ENCODE measurements at places on chromosomes 2 and 18.

DNA sequence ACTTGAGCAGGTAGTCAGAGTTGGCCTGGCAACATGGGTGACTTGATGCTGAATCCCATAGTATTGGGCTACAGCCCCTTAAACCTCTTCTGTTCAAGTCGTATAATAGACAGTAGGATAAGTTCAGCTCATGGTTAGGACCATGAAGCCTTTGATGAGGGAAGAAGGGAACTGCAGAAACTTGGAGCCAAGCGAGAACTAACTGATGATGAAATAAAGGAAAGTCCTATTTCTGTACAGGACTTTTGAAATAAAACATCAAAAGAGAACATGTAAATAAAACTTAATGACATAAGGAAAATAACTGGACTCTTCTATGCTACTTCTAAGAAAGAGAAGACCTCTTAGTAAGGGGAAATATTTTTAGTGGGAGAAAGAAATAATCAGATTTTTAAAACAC is 51.2 kb upstream of the UGP2 start:
- no peak for DNase-seq

- DNase-seq, result no peak
Measured at GRCh38 chr2:119377993-119378345, 11.2 kb downstream of the DBI start.

DNA sequence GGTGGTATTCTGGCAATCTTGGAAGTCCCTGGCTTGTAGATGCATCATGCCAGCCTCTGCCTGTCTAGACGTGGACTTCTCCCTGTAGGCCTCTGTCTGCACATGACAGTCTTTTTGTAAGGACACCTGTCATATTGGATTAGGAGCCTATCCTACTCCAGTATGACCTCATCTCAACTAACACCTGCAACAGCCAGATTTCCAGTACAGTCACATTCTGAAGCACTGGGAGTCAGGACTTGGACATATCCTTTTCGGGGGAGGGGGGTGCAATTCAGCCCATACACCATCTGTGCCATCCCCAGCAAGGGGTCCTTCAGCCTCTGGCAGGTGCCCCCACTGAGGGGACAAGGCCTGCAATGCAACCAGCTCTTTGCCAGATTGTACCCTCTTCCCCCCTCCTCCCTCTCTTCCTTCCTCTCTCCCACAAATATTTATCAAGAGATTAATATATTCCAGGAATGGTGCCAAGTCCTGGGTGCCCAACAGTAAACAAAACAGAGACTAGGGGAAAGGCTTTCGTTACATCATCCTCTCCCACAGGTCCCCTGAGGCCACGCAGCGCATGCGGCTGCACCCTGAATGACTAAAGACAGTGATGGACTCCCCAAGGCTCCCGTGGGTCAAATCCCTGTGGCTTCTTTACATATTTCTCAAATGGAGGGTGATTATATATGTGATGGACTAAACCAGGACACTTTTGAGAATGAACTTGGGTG is 20.5 kb upstream of the MYCN start:
- no peak for DNase-seq

DNA sequence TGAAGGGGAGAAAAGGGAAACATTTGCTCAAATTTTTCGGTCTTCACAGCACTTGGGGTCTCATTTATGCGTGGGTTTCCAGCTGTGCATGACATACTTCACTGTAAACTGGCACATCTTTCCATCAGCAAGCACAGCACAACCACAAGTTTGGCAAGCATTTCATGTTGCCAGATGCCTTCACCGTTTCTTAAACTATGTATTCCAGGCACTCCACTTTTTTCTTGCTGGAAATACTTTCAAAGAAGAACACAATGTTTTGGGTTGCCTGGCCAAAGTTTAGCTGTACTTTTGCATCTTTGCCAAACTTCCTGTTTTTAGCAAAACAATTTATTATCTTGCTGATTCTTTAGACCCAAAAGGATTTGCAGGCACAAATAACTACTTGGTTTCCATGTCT is 194.6 kb upstream of the MEIS1 start:
- no peak for DNase-seq

GRCh38 chr2:42914314-42914713 is 121.9 kb upstream of the HAAO start:
- no peak for DNase-seq

DNA sequence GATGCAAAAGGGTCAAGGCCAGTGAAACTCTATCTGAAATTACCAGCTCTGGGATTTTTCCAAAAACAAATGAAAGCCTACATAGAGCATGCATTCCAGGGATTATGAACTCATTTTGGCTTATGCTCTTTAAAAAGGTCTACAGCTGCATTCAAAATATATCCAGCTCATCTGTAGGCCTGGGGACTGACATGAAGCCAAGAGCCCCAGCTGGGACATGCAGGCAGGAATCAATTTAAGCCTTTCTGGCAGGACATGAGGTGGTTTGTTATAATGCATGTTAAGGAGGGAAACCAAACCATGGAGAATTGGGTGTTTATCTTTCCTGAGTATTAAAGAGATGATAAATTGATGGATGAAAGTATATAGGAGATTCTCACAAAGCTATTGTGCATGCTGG is 164.5 kb downstream of the RBM43 start:
- no peak for DNase-seq

- DNase-seq, result peak; percentile 6
Measured at GRCh38 chr2:28610583-28611201, 114.8 kb downstream of the PLB1 start.

GRCh38 chr2:240566203-240567136 is 1.8 kb upstream of the RNPEPL1 start:
- DNase-seq, result peak; percentile 85

- DNase-seq, result no peak
Measured at GRCh38 chr2:217691920-217692666, 310.7 kb downstream of the TNS1 start.

- DNase-seq, result no peak
Measured at GRCh38 chr2:156087875-156088274, 244.6 kb downstream of the NR4A2 start.

DNA sequence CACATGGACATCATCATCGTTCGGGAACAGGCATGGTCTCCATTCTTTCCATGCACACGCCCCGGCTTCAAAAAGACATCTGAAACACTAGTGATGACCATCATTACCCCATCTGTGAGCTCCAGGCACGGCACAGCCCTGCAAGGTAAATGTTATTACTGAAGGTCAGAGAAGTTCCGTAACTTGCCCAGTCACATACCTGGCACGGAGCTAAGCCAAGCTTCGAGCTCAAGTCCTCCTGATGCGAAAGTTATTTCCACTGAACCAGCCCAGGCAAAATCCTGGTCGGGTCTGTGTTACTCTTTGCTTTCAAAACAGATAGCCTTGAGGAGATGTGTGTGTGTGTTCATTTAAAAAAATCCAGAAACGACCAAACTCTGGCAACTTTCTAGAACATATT is 22.8 kb downstream of the FHL2 start:
- no peak for DNase-seq

DNA sequence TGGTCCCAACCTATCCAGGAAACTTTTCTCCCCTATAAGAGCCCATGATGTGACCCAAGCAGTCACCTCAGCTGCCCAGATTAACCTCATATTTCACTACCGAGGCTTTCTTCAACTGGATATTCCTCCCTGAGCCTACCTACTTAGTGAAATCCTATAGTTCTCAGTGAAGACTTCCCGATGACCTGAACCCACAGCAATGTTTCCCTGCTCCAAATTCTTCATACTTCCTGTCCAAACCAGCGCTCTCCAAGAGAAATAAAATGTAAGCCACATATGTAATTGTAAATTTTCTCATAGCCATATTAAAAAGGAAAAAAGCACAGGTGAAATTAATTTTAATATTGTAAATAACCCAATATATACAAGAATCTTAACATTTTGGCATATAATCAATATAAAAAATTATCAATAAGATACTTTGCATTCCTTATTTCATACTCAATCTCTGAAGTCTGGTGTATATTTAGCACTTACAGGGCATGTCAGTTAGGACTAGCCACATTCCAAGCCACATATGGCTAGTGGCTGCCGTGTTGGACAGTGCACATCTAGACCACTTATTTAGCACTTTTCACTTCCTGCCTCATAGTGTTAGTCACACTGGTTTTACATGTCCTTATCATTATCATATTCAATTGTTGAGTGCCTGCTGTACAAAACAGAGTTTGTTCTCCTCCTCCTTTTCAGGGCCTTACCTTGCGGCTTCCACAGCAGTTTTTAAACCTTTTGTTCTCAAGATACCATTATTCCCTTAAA is 1.9 kb upstream of the STAT4 start:
- no peak for DNase-seq

- no peak for DNase-seq
Measured at GRCh38 chr2:14530506-14530905, 102.0 kb upstream of the LRATD1 start.

GRCh38 chr18:69697689-69698088 is 250.0 kb downstream of the CD226 start:
- no peak for DNase-seq

DNA sequence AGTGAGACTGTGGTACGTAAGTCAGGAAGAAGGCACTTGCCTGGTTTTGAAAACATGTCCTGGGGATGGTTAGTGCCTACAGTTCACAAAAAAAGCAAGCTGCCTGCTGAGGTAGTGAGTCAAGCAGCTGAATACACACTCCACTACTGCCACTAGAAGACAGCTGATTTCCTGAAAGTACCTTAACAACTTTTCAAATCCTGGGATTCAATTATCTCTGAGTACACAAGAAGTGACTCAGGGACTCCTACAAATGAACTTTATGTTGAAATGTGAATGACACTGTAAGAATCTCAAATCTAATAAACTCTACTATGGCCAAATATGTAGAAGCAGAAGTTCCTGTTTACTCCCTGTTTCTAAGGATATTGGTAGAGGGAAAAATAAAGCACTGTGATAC is 58.0 kb upstream of the ARL5A start:
- DNase-seq, result no peak

- no peak for DNase-seq
Measured at GRCh38 chr2:159968279-159968900, 94.0 kb downstream of the PLA2R1 start.

- no peak for DNase-seq
Measured at GRCh38 chr2:8380026-8380425, 301.8 kb upstream of the ID2 start.

DNA sequence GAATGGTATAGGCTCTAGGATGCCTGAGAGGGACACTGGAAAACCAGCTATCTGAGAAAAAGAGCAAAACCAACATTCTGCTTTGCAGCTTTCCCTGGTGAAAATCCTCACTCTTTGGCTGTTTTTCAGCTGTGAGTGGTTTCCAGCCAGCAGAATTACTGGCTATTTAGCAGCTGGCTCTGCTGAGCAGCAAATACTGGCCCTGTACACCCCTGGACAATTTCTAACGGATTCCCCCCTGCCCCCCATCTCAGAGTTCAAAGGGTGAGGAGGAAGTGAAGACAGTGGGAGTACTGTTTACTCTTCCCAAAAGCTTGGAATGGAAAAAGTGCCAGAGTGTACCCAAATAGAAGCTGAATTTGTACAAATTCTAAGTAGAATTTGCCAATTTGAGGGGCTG is 26.1 kb upstream of the IMP4 start:
- DNase-seq, result no peak

GRCh38 chr2:218327451-218328210 is 29.0 kb upstream of the CATIP start:
- no peak for DNase-seq

GRCh38 chr18:32919799-32920198 is 147.0 kb upstream of the KLHL14 start:
- DNase-seq, result no peak

DNA sequence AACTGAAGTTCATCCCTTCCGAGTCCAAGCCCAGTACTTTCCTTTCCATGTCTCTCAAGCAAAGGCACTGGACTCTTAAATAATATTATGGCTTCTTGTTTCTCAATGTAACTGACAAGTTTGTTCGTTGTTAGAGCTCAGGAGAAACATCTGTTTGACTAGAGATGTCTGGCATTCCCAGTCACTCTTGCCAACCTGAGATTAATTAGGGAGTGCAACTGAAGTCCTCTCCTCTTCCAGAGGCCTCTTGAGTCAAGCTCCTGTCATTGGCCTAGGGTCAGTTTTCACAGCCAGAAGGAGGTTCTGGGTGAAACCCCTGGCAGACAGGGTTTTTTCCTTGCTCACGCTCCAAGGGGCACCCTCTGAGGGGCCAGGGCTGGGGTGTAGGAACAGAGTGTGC is 196.1 kb downstream of the AGPS start:
- no peak for DNase-seq

- DNase-seq, result no peak
Measured at GRCh38 chr2:130766711-130767407, 11.5 kb downstream of the AMER3 start.

DNA sequence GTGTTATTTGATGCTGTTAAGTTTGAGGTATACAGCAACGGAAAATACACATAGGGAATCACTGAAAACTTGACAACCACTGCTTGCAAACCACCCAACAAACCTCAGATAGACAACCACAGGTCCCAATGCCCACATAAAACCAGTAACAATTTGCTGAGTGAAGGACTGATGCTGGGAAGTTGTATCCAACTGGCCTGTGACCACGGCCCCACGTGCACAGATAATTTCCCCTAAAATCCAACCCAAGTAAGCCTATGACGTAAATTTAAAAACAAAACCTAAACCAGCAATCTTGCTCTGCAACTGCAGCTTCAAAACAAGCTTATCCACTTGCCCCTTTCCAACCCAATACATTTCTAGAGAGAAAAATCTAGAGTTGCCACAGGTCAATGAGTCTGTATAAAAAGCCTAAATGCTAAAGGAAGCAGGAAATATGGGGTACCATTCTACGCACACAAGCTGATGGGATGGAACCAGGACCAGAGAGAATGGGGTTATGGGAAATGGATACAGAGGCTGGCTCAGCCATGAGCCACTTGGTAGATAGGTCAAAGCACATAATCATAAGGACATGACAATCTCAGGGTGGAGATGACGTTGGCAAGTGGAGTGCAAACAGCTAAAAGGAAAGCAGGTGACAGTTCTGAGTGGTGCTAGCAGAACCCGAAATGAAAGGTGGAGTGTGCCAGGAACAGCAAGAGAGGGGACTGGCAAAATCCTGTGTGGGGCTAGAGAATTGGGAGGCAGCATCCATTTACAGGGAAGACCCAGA is 27.8 kb upstream of the CREB1 start:
- no peak for DNase-seq

DNA sequence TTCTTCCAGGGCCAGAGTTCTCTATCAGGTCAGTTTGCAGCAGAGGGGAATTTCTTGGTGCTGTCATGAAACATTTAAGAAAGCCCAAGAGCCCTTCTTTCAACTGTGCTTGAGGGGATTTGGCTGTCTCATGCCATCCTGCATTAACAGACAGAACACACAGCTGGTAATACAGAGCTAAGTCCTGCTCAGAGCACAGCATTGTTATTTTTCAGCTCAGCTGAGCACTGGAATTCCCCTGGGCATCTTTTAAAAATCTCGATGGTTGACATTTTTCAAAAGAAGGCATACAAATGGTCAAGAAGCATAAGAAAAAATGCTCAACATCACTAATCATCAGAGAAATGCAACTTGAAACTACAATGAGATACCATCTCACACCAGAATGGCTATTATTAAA is 14.9 kb upstream of the IL1R2 start:
- DNase-seq, result no peak

DNA sequence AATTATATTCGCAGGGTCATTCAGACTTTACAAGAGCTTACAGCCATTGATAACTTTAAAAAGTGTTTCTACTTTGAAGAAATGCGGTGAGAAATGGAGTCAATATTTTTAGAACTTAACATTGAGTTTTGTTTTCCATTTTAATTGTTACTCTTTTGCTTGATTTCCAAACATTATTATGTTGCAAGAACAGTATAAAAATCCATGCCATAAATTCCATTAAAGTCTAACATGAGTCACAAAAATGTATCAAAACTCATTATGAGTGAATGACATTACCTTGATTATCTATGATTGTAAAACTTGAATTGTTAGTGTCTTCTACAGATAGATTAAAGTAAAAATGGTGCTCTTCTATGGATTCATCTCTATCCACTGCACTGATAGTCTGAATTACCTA is 92.6 kb downstream of the CDH19 start:
- DNase-seq, result no peak
